ENCODE measurements at places on chromosomes 12 and 14. TPM values are rescaled to one million over a fixed set of nuclear protein-coding genes. Genes with fewer than 3 reads are reported as not detected.

DNA sequence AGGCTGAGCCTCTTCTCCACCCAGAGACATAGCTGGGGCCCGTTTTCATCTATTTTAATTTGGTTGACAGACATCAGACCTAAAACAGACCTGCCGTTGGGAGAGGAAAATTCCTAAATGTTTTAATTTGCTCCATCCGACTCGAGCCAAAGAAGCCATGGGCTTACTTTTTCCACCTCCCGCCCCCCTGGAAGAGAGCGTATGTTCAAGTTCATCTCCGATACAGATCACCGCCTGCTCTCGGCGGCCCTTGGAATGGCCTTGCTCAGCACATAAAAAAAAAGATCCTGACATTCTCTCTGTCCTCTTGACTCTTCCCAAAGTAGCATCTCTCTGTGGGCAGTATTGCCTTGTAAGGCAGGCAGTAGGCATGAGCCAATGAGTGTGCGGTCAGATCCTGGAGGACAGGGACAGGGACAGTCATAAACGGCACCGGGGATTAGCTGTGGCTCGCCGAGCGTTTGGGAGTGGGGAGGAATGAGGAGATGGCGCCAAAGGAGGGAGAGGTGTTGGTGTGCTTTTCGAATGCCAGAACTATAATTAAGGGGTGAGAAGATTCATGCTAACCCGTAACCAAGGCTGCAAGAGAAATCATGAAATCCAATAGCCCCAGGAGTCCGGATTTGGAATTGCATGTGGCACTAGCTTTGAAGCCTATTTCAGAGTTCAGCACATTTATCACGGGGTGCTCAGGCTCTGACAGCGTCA, 47.9 kb upstream of the MEG3 start:
- no peak for DNase-seq

SLC10A1 gene
- total RNA-seq, result not detected

DNA sequence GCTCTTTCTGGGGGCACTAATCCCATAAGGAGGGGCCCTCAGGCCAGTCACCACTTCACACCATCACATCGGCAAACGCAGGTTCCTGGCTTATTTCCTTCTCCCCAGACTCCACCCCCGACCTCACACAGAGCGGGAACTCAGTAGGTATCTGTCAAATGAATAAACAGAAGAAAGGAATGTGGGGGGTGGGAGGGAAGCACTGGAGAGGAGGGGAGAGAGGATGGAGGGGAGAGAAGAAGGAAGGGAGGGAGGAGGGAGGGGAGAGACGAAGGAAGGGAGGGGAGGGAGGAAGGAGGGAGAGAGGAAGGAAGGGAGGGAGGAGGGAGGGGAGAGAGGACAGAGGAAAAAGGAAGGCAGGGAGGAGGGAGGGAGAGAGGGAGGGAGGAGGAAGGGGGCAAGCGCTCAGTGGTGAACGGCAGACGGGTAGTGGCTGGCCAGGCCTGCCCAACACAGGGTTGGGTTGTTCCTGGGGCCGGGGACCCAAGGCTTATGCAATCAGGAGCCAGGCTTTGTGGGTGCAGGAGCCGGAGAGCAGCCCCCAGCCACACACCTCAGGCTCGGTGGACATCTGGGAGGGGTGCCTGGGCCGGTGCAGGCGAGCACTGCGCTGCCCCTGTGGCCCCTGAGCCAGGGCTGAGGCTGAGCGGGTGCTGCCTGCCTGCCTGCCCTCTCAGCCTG, 52.6 kb upstream of the FBRSL1 start:
- no peak for DNase-seq

ANKRD9 gene
- 160 TPM for total RNA-seq

CLMN gene
- 13.2 TPM for total RNA-seq

DNA sequence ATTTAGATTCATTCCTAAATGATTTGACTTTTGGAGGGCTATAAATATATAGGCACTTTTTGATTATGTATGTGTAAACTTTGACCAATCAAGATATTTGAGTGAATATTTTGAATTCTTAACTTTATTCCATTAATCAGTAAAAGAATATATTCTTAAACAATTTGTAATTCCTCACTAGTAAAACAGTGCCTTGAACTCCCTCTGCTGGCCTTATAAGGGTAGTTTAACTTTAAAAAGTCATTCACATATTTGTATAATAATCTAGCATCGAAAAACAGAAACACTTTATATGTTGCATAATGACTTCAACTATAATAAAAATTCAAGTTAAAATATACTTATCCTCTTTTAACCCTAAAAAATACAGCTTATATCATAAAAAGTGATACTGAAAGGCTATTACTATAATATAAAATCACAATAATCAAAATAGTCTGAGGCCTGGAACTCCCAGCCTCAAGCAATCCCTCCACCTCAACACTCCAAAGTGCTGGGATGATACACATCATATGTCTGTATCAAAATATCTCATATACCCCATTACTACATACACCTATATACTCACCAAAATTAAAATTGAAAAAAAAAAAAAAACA, 31.2 kb downstream of the CCDC59 start:
- DNase-seq, result no peak

DNA sequence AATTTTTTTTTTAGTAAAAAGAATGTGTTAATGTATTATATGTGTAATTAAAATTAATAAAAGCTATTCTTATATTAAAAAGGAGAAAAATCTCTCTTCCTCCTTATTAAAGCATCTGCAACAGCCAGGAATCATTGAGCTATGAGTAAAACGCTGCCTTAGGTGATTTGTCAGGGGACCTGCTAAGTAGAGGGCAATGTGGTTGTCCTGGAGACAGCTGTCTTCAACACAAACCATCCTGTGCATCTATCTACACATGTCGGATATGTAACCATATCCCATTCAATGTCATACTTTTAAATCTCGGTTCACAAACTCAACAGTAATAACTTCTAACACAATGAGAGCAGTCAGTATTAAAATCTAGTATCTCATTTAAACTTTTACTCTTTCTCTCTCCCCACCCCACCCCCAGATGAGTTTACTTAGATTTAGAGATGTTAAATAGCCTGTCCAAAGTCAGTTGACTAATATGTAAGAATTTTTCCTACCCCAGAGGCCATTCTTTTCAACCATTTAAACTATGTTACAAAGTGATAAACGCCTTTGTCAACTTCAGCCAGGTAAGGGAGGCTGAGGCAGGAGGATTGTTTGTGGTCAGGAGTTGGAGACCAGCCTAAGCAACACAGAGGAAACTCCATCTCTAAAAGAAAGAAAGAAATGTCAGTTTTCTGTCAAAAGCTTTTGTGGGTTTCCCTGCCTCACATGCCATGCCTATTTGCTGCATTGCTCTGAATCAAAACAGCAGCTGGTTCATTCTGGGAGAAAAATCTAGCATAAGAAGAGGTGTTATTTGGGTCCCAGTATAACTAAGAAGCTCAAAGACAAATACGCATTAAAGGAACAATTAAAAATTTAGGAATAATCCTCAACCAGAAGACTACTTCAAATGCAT, 413.7 kb upstream of the CCDC196 start:
- no peak for DNase-seq

DNA sequence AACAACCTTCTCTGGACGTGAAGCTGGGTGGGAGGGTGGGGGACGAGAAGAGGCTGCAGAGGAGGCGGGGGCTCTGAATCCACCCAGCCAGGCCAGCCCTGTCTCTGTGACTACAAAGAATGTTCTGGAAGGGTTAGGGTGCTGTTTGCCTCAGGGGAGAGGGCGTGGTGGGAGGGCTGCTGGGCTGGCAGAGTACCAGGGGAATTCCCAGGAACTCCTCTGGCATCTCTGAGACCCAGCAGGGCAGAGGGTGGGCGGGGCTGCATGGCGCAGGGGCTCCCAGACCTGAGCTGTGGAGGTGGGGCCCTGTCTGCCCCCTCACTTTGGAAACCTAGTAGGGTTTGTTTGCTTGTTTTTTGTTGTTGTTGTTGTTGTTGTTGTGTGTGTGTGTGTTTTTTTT, 45.5 kb upstream of the FZD10 start:
- no peak for DNase-seq

DNA sequence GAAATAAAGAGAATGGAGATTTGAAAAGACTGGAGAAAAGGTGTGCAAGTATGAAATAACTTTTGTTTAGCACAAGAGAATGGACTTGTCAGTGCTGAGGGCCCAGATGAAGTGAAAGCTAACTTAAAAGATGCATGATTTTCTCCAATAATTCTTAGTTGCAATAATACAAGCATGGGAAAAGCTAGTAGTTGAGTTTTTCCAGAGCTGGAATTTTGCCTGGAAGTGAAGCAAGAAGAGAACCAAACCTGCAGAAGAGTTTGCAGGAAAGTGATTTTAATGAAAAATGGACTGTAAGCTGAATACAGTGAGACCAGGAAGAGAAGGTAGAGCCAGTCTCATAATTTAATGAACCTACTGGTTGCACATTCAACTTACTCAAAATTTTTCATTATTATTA, 69.3 kb upstream of the FSCB start:
- no peak for DNase-seq

DNA sequence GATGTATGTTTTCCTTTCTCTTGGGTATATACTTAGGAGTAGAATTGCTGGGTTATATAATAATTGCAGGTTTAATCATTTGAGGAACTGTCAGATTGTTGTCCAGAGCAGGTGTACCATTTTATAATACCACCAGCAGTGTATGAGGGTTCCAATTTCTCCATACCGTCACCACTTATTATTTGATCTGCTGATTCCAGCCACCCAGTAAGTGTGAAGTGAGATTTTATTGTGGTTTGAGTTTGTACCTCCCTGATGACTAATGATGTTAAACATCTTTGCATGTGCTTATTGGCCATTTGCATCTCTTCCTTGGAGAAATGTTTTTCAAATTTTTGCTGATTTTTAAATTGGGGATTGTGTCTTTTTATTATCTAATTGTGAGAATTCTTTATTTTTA, 15.1 kb downstream of the NCKAP5L start:
- DNase-seq, result no peak

MYO1H gene
- 2.0 TPM for total RNA-seq

- DNase-seq, result no peak
These were observed 36.1 kb upstream of the BDKRB2 start for GRCh38 chr14:96168581-96168980.

GNG2 gene
- 15.0 TPM for total RNA-seq

DNA sequence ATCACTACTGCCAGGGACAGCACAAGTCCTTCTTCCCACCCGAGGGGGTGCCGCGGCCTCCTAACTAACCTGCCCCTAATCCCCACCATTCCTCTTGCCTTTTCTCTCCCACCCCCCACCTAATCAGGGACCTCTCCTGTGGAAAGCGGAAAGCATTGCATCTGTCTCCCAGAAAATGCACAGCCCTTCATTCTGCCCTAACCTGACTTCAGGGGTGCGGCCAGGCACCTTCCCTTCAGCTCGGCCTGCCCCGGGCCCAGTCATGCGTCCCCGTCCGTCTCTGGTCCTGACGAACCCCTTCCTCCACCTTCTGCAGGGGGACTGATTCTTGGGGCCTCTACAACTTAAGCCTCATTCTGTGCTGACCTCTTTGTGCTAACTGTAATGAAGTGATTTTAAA, 43.9 kb upstream of the TRAF3 start:
- no peak for DNase-seq

AKAP3 gene
- 5.9 TPM for total RNA-seq

DNA sequence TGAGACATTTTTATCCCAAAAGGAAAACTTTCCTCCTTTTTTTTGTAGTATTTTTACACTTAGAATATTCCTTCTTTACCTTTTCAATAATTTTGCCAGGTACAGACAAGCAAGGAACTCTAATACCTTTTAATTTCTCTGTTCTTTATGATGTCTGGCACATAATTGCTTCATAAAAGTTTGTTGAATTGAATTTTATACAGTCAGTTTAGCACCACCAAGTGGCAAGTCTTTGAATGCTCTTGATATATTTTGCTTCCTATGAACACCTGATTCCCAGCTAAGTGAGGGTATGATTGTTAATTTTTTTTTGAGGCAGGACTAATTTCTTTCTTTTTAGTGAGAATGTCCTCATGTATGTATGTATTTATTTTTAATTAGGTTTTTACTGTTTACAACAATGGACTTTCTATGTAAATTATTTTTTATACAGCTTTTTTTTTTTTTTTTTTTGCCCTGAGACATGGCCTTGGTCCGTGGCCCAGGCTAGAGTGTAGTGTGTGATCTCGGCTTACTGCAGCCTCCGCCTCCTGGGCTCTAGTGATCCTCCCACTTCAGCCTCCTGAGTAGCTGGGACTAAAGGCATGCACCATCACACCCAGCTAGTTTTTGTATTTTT, 6.9 kb downstream of the TBC1D15 start:
- DNase-seq, result no peak

DNA sequence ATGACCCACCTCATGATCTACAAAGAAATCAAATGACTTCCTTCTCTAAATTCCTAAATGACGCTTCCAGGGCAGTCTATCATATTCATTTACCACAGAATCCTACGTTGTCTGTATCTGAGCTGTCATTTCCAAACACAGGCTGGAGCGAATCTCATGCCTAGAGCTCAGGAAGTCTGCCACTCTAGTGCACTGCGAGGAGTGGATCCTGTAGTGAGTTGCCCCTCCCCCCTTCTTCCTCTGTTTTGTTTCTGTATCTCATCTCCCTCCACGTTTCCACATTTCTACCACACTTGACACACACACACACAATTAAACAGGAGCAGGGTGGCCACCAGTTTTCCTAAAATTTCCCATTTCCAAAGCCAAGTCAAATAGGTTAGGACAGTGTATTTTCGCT, 415.4 kb upstream of the PRICKLE1 start:
- no peak for DNase-seq

TC2N gene
- 9.8 TPM for total RNA-seq

DNA sequence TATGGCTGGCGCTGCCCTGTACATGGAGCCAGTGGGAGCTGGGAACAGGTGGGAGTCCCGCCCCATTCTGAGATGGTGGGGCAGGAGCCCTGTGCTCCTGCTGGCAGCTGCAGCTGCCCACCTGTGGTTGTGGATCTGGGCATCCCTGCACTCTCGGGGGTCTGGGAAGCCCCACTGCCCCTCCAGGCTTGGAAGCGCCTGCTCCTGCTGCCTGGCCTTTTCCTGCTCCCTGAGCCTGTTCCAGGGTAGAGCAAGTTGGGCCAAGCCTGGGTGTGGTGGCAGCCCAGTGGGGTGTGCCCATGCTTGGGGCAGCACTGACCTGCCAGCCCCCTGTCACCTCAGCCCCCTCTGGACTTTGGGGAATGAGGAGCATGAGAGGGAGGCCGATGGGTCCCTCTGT, 104.0 kb downstream of the MNAT1 start:
- DNase-seq, result no peak

DNA sequence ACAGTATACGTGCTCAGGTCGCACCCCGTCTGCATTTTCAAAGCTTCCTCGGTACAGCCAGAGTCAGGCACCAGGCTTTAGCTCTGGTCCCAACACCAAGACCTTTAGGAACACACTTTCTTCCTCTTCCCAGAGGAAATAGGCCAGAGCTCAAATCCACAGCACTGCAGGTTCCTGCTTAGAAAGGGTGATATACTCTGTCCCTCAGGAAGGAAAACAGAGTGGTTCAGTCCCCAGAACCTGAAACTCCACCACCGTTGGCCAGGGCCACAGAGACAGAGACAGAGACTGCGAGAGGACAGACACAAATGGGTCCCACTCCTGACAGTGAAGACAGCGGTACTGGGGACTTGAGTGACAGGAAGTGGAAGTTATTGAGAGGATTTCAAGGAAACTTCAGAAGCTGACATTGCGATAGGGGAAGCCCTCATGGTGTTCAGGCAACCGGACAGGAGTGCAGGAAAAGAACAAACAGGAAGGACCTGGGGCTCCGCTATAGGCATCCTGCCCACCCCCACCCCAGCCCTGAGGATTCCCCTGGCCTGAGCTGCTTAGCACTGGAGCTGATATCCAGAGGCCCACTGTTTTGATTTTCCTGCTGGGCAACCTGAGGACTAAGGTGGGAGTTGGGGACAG, 5.5 kb upstream of the KRT8 start:
- DNase-seq, result no peak

GRCh38 chr12:30200864-30201263, 417.1 kb upstream of the TMTC1 start:
- no peak for DNase-seq

Data from left cardiac atrium (tissue), 4 donors.